Coronary artery (tissue), 2 donors: ENCODE measurements at places on chromosomes 2 and 18.

DNA sequence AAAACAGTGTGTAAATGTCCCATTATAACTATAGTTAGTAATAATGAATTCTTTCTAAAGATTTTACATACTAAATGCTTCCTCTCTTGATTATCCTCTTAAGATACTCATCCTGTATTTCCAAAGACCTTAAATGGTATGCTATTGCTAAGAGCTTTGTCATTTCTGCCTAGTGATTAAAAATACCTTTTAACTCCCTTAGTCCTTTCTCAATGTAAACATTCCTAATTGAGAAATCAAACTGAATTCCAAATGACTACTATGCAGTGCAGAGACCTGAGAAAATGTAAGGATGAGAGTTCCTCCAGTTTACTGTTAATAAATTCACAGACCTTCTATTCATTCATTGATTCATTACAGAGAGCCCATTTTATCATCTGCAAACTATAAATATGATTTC is 86.9 kb downstream of the SOS1 start:
- no peak for DNase-seq

DNA sequence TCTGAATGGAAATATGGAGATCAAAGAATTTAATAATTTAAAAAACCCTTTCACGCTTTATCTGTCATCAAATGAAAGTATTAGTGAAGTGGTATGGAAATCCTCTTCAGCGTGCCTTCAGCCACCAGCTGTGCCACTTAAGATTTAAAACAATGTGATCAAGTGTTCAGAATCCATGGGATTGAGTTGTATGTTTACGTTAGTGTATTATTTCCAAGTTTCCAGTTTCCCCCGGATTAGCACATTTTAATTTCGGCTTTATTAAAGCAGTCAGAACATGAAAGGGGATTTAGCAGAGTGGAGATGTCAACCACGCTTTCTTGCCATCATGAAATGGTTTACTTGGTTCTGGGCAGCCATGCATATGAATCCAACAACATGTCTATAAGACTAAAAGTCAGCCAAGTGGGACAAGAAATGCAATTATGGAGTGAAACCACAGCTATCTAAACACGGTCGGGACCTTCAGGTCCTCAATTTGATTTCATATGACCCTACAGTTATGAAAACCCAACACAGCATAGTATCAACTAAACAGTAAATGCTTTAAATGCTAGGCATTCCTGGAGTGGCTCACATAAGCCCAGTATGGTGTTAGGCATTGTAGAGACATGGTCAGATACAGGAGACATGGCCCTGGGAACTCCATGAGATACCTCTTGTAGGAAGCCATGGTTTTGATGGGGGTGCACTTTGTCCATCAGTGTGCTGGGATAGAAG is 224.9 kb upstream of the EPAS1 start:
- no peak for DNase-seq

DNA sequence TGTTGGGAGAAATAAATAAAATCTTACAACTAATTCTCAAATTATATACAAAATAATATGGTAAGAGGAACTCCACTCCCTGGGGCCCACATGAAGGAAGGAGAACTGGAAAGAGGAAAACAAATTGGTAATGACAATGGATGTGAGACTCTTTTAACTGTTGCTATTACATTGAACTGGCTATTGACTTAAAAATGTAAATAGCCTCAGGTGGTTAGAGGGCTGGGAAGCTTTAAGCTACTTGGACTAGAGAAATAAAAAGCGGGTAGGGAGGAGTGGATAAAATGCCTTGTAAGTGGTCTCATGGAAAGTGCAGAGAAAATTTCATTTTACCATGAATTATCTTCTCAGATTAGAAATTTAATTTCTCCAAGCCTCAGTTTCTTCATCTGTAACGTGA is 64.1 kb downstream of the KCNJ3 start:
- DNase-seq: no peak

- DNase-seq: no peak
Observed at GRCh38 chr18:49813069-49813318, 339 bp downstream of the ACAA2 start.

- no peak for DNase-seq
Observed at GRCh38 chr2:240453461-240454105, 18.1 kb downstream of the GPC1 start.

DNA sequence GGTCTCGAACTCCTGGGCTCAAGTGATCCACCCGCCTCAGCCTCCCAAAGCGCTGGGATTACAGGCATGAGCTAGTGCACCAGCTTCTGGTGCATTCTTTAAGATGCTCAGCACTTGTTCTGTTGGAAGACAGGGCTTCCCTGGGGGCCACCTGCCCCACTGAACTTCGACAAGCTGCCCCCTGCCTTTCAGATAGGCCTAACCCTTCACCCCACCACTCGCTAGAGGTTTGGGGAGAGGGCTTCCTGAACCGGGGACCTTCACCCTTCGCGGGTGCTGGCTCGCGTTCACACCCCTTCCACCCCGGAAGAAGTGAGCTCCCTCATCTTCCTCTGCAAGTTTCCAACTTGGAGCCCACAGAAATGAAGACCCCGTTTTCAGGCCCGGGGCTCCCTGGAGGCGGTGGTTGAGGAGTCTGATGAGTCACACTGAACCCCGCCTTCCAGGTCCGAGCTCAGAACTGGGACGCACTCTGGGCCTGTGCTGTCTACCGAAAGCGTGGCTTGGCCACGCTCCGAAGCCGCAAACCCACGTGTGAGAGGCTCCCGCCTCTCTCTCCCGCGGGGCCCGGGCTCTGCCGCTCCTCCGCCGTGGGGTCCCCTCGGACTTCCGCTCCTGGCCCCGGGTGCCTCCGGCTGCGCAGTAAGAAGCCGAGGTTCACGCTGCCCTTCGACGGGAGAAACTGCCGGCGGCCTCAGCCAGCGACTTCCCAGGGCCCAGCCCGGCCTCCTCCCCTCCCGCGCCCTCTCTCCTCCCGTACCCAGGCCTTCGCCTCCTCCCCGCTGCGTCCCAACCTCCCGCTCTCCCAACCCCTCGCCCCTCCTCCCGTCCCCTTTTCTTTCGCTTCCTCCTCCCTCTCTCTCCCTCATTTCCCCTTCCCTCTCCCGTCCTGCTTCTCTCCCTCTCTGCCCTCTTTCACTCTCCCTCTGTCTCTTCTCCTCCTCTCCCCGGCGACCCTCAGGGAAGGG is 47.5 kb upstream of the SP3 start:
- DNase-seq: no peak

- no peak for DNase-seq
Observed at GRCh38 chr2:188381614-188382013, 89.9 kb downstream of the GULP1 start.

DNA sequence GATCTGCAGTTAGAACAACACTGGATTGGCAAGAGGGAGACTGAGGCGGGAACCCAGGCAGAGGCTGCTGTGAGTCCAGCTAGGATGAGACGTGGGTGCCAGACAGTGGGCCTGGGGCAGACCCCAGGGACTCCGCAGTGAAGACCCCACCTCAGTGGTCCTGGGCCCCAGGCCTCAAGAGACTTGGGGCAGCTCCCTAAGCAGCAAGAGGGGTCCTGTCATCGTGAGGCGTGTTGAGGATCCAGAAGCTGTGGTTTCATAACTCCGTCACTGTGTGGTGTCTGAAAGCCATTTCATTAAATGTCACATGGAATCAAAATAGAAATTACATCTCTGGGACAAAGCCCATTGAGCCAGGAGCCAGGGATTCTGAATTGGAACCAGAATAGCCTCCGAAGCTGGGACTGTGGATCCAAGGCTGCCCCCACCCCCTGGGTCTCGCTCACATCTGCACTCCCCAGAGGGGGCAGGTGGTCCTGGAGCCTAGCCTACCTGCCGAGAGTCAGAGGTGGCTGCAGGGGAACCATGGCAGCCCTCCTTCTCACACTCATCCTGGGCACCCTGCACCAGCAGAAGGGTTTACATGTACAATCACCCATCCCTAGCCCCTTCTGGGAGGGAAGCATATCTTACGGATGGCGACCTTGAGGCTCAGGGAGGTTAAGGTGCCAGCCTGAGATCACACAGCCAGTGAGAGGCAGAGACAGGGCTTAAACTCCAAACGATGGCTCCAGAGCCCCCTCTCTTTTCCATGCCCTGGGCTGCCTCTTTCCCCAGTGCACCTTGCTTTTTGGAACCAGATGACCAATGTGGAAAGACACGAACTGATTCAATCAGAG is 23.2 kb downstream of the RRM2 start:
- no peak for DNase-seq

DNA sequence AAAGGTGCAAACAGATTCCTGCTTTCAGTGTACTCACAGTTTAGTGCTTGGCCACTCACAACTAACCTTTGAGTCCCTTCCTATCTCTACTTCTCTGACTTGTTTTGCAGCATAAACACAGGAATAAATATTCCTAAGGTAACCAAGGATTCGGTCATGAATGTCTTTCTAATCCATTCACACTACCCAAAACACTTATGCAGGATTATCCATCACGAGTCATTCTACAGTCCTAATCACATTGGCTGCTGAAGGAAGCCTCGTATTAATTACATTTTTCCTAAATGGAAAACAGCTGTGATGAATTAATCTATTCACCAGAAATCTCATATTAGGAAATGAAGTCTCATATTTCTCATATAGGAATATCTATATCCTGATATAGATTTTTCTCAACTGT is 16.3 kb downstream of the RDH14 start:
- DNase-seq: no peak

DNA sequence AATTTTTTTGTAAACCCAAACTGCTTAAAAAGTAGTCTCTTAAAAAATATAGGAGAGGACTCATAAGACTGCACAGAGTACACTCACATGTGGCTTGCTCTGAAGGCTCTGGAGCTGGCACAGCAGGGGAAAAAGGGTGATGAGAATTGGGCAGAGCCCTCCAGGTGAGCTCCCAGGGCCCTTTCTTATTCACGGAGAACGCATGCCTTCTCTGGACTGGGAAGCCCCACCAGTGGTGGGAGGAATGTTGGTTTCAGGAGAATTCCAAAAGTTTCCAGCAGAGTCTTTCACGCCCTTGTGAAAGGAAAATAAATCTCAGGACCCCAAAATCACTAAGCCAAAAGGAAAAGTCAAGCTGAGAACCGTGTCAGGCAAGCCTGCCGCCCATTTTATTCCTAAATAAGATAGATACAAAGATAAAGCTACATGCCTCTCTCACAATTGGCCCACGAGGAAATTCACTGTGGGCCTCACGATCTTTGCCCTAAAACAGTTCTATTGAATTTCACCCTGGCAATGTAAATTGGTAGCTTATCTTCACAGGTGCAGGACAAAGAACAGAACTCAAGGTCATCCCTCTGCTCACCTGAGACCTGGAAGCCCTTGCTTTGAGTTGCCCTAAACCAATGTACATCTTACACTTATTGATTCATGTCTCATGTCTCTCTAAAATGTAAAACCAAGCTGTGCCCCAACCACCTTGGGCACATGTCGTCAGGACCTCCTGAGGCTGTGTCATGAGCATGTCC is 15.5 kb upstream of the MC5R start:
- no peak for DNase-seq

DNA sequence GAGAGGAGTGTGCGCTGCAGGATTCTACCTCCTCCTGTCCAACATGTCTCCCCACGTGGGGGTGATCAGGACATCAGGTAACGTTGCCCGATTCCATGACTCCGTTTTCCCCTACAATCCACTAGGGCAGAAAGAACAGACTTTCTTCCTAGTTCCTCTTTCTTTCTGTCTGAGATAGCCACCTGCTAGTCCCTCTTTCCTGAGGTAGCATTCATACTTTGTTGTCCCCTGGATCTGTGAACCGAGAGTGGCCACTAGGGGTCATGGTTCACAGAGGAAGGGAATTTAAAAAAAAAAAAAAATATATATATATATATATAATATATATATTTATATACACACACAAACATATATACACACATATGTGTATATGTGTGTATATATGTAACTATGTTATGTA is 210.0 kb upstream of the ZNF521 start:
- no peak for DNase-seq

GRCh38 chr2:48927355-48927754 is 171.8 kb upstream of the LHCGR start:
- DNase-seq: no peak

DNA sequence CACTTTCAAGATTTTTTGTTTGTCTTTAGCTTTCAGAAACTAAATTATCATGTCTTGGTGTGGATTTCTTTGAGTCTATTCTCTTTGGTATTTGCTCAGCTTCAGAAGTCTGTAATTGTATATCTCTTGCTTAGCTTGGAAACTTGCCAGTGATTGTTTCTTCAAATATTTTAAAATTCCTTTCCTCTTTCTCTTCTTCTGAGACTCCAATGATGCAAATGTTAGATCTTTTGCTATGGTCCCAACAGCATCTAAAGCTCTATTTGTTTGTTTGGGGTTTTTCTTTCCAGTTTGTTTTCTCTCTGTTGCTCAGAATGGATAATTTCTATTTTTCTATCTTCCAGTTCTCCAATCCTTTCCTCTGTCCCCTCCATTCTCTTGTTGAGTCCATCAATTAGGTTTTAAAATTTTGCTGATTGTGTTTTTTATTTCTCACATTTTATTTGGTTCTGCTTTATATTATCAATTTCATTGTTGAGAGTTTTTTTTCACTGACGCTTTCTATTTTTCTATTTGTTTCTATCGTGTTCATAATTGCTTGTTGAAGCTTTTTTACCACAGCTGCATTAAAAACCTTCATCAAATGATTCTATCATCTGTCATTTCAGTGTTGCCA is 81.5 kb upstream of the DAPL1 start:
- DNase-seq: no peak

GRCh38 chr18:77470569-77471413 is 221.1 kb downstream of the GALR1 start:
- DNase-seq: no peak

- DNase-seq: no peak
Observed at GRCh38 chr18:35962320-35962719, 10.2 kb upstream of the RMP24 start.

DNA sequence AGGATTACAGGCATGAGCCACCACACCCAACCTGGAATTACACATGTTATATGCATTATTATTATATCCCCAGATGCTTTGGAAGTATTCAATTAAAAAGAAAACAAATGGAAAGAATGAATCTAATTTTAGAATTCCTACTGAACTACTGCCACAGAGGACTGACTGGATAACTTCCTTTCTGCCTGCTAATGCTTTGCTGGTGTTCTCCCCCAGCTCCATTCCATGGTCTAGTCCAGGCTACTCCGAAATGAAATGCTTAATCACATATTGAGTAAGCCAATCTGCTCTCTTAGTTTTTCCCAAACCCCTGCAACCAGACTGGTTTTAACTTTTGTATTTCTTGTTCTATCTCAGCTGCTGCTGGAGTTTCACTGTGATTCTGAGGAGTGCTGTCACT is 519.1 kb downstream of the SOX11 start:
- DNase-seq: no peak

GRCh38 chr2:117519721-117520120 is 294.8 kb upstream of the DDX18 start:
- no peak for DNase-seq

DNA sequence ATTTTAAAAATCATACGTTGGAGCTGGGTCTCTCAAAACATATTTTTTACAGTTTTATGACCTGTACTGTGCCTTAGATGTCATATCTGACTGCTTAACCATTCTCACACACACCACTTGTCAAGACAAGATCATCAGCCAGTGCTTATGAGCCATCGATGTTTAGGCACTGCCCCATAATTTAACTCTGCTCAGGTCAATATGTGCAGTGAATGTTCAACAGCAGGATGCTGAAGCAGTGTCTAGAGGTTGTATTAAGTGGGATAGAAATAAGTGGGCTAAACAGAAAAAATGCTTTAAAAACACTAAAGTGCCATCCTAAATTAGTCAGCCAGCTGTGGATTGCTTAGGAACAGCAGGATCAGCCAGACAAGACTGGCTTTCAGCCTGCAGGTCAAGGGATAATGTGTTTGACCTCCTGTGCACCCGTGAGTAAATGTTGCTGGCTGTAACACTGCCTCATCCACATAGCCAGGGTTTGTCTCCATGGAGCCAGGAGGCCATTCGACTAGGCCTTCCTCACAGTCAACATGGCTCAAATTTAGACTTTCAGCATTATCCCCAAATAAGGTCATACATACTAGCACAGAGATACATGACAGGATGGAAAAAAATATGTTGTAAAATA is 139.0 kb upstream of the NXPH2 start:
- DNase-seq: no peak
